ENCODE measurements at places on chromosomes 16 and 17.

- no peak for DNase-seq
These were observed 7.3 kb downstream of the DLX4 start for GRCh38 chr17:49976163-49976827.

DNA sequence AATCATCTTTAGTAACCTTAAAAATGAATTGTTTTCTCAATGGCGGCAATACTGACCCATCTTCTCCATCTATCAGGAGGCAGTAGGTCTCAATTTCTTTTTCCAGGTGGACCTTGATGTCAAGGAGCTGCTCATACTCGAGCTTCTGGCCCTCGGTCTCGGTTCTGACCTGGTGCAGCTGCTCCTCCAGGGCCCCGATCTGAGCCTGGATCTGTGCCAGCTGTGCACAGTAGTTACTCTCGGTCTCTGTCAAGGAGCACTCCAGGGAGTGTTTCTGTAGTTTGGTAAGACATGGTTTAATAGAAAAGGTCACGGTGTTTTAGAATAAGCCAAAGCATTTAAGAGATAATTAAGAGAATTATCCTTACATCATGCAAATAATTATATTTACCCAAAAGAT lies 4.9 kb downstream of the KRT27 start:
- DNase-seq, result no peak

GRCh38 chr17:77478899-77479298 lies 338.1 kb downstream of the SEC14L1 start:
- DNase-seq, result no peak

- DNase-seq, result no peak
These were observed 24.2 kb downstream of the FAM20A start for GRCh38 chr17:68576811-68577496.

- no peak for DNase-seq
These were observed 961 bp downstream of the FGF11 start for GRCh38 chr17:7440113-7440833.

DNA sequence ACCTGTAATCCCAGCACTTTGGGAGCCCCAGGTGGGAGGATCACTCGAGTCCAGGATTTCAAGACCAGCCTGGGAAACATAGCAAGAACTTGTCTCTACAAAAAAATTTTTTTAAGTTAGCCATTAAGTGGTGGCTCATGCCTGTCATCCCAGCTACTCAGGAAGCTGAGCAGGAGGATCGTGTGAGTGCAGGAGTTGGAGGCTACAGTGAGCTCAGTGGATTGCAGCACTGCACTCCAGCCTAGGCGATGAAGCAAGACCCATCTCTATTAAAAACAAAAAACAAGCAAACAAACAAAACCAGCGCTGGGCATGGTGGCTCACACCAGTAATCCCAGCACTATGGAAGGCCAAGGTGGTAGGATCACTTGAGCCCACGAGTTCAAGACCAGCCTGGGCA lies 38.0 kb downstream of the HEATR3 start:
- DNase-seq, result no peak

- no peak for DNase-seq
These were observed 206.8 kb upstream of the SDK2 start for GRCh38 chr17:73851091-73851490.

DNA sequence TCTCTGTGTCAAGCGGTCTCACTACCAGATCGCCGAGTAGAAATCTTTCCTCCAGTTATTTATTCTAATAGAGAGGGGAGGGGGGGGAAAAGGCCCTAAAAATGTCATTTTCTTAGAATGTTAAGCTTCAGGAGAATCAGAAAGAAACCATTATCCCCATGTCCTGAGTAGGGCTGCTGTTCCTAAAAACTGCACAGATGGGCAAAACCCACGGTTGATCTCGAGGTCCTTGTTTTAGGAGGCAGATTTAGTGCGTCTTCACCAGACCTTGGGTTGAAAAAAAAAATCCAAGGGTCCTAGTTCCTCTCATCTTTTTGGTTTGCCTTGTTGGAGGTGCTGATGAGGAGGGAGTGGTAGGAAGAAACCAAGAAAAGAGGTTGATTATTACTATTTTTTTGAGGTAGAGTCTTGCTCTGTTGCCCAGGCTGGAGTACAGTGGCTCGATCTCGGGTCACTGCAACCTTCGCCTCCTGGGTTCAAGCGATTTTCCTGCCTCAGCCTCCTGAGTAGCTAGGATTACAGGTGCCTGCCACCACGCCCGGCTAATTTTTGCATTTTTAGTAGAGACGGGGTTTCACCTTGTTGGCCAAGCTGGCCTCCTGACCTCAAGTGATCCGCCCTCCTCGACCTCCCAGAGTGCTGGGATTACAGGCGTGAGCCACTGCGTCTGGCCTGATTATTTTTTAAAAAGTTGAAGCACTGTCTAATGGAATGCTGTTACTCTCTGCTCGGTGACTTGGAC lies 1.4 kb downstream of the CBFB start:
- DNase-seq, result no peak

DNA sequence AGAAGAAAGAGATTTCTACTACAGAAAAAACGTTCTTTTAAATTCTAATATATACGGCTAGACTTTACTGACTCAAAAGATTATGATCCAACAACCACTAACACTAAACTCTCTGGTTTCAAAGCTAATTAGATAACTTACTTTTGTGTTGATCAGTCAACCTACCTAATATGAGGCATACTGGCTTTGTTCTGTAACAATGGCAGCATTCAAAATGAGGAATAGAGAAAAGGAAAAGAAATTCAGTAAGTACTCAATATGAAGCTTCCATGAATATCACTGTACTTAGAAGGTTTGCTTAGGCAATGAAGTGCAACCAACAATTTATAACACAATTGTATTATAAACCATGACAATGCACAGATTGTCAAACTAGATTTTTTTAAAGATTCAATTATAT lies 430.5 kb upstream of the PMFBP1 start:
- DNase-seq, result no peak

DNA sequence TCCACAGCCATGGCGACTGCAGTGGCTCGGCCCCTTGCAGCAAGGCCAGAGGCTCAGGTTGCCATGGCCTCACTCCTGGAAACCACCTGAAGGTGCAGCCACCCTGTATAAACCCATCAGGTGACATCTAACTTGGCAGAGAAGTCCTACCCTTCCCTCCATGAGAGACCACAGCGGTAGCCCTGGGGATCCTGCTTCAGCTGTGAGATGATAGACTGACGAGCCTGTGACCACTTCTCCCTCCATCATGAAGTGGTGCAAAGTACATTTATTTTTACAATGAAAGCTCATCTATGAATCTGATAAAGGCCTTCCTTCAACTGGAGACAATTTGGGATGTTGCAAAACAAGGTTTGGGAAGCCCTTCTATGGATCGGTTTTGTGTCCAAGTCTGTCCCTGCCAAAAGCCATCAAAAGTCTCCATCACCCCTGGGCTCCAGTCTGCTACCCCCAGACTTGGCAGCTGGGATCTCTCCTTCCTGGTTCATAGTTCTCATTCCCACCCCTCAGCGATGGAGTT lies 1.8 kb downstream of the ZACN start:
- no peak for DNase-seq

DNA sequence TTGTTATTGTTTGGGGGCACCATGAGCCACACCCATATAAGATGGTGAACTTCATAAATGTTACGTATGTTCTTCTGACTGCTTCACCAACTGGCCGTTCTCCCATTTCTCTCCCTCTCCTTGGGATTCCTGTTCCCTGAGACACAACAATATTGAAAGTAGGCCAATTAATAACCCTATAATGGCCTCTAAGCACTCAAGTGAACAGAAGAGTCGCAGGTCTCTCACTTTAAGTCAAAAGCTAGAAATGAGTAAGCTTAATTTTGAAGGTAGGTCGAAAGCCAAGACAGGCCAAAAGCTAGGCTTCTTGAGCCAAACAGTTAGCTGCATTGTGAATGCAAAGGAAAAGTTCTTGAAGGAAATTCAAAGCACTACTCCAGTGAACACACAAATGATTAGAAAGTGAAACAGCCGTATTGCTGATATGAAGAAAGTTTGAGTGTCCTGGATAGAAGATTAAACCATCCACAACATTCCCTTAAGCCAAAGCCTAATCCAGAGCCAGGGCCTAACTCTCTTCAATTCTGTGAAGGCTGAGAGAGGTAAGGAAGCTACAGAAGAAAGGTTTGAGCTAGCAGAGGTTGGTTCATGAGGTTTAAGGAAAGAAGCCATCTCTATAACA lies 25.8 kb downstream of the HLF start:
- no peak for DNase-seq

GRCh38 chr16:57479205-57479975 lies 6.9 kb downstream of the DOK4 start:
- no peak for DNase-seq

- no peak for DNase-seq
These were observed 224.9 kb downstream of the CA10 start for GRCh38 chr17:51933647-51934046.

Measured in stimulated activated CD8-positive, alpha-beta memory T cell treated with anti-CD3 and anti-CD28 coated beads, Interleukin-7, amount 100 ng/mL, for 1 hour (primary cell).